Lung (tissue), 17 donors: ENCODE measurements at places on chromosomes 5 and 9. TPM values are rescaled to one million over a fixed set of nuclear protein-coding genes. Genes with fewer than 3 reads are reported as not detected.
A peak's percentile ranks its signal among the peaks of the same experiment; 100 is the strongest.

TMEM215 gene
- total RNA-seq: not detected

AKNA gene
- total RNA-seq: 47.4 TPM

ANKRD31 gene
- 0.25 TPM for total RNA-seq

ZNF354C gene
- 3.9 TPM for total RNA-seq

FOXD4L6 gene
- 0.31 TPM for total RNA-seq

DNA sequence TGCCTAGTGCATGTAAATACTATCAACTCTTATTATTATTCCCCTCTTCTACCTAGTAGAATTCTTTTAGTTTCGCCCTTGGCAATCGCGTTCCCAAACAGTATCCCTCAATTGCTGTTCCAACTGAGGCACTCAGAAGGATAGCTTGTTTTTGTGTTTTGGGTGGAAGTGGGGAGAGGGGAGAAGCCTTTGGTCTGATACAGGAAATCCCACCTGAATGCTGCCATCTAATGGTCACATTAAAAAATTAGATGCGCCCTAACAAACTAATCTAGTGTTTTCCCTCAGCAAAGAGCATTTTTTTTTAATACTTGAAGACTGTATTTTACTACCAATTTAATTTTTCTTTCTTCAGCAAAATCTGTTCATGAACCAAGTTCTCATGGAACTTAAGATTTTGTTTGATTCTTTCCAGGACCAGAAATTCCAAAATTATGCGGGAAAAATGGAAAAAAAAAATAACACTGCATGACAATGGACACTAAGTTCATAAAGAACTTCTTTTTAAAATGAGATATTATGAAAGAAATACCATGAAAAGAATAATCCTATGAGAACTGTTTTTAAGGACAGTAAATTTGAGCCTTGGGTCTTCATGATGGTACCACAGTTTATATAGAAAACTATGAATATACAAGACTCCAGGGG is 22.2 kb upstream of the GLDC start:
- H3K4me3 ChIP-seq: no peak overlapping the region
- DNase-seq: peak; percentile 40
- no peaks in the 10 kb centered on the region for H3K4me1 ChIP-seq
- H3K27me3 ChIP-seq: no peaks in the 10 kb centered on the region

GRCh38 chr5:138623053-138623452 is 47.9 kb upstream of the HSPA9 start:
- no peaks in the 10 kb centered on the region for H3K27me3 ChIP-seq
- no peak for DNase-seq
- no peaks in the 10 kb centered on the region for H3K4me1 ChIP-seq
- H3K36me3 ChIP-seq: no peaks in the 10 kb centered on the region
- no peak overlapping the region for H3K4me3 ChIP-seq
- no peak overlapping the region for H3K27ac ChIP-seq

- no peak overlapping the region for H3K27ac ChIP-seq
- no peaks in the 10 kb centered on the region for H3K4me1 ChIP-seq
- no peak overlapping the region for H3K4me3 ChIP-seq
- no peaks in the 10 kb centered on the region for H3K36me3 ChIP-seq
- no peaks in the 10 kb centered on the region for H3K27me3 ChIP-seq
Observed at GRCh38 chr5:60323596-60323995, 376.4 kb downstream of the DEPDC1B start.

DNA sequence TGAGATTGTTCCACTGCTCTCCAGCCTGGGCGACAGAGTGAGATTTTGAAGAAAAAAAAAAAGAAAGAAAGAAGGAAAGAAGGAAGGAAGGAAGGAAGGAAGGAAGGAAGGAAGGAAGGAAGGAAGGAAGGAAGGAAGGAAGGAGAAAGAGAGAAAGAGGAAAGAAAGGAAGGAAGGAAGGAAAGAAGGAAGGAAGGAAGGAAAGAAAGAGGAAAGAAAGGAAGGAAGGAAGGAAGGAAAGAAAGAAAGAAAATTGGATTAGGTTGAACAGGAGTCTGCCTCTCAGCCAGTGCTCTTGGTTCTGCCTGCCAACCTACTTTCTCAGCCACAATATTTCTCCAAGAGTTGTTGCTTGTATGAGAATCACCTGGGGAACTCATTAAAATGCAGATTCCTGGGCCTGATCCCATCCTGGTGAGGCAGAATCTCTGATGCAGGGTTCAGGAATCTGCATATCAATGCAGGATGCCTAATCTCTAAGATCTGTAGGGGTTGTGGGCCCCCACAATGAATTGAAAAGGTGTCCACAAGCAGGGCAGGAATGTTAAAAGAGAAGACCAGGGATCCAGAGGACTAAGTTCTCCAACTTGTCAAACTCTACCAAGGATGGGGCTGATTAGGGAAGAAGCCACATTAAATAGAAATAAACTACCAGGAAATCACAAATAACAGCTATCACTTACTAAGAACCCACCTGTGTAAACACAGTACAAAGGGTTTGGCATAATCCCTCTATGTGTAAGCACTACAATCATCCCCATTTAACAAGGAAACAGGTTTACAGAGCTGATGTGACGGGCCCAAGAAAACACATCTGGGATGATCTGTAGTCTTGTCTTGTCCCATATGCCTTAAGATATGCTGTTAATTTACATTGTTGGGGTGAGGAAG is 23.4 kb upstream of the GALNT10 start:
- no peak overlapping the region for H3K27ac ChIP-seq
- H3K4me3 ChIP-seq: no peak overlapping the region
- H3K36me3 ChIP-seq: no peaks in the 10 kb centered on the region

GRCh38 chr5:143186623-143187022 is 216.9 kb downstream of the NR3C1 start:
- H3K4me3 ChIP-seq: no peak overlapping the region
- H3K27me3 ChIP-seq: no peaks in the 10 kb centered on the region
- H3K27ac ChIP-seq: no peak overlapping the region
- no peak for DNase-seq

DNA sequence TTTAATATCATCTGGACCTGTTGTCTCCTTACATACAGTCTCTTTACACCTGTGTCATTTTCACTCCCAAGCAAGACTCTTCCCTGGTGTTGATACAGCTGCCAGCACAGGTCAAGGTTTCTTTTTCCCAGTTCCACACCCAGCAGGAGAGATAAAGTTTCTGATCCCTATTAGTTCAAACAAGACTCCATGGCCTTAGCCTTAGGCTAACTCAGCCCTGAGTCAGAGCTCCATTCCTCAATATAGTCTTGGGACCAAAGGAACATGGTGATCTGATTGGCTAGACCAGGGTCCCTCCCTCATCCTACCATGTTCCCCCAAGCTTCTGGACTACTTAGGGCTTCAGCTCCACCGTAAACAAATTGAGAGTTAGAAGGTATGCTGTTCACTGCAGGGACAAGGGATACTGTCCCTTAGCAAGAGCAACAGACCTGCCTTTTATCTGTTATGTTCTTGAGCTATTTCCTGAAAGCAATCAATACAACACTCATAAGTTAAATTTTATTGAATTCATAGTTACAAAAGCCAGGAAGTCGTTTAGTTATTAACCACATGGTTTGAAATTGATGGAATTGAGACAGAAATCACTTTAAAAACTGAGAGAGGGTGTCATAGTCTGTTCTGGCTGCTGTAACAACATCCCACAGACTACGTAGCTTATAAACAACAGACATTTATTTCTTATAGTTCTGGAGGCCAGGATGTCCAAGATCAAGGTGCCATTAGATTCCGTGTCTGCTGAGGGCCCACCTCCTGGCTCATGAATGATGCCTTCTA is 20.5 kb downstream of the SLC1A1 start:
- DNase-seq: no peak
- H3K4me3 ChIP-seq: no peak overlapping the region
- no peaks in the 10 kb centered on the region for H3K36me3 ChIP-seq
- no peak overlapping the region for H3K27ac ChIP-seq
- H3K27me3 ChIP-seq: no peaks in the 10 kb centered on the region
- no peaks in the 10 kb centered on the region for H3K4me1 ChIP-seq

GRCh38 chr9:132753593-132753880 is 83.3 kb downstream of the GTF3C4 start:
- no peaks in the 10 kb centered on the region for H3K27me3 ChIP-seq
- no peak overlapping the region for H3K4me3 ChIP-seq
- H3K4me1 ChIP-seq: no peaks in the 10 kb centered on the region
- H3K36me3 ChIP-seq: no peaks in the 10 kb centered on the region
- no peak overlapping the region for H3K27ac ChIP-seq

GRCh38 chr5:136037001-136037705 is 8.4 kb downstream of the TGFBI start:
- H3K4me3 ChIP-seq: no peak overlapping the region
- H3K27ac ChIP-seq: no peak overlapping the region
- H3K36me3 ChIP-seq: peaks cover 2% of the 10 kb centered on the region
- DNase-seq: no peak

DNA sequence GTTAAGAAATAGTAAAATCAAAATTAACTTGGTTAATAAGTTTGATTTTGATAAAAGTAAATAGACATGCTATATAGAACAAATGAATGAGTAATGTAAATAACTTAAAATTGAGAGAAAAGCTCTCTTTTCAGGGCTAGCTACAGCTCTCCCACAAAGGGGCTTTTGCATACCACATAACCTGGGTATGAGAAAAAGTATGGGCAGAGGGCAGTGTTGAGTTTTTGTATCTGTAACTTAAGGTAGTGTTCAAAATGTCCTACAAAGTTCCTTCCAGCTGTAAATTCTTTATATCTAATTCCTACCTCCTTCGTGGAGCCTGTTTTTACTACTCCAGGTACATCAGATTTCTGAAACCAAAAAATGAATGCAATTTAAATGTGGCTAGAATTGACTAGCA is 18.9 kb upstream of the TTC33 start:
- H3K36me3 ChIP-seq: peaks cover 10% of the 10 kb centered on the region
- no peak overlapping the region for H3K4me3 ChIP-seq
- DNase-seq: no peak
- H3K4me1 ChIP-seq: no peaks in the 10 kb centered on the region
- no peaks in the 10 kb centered on the region for H3K27me3 ChIP-seq

DNA sequence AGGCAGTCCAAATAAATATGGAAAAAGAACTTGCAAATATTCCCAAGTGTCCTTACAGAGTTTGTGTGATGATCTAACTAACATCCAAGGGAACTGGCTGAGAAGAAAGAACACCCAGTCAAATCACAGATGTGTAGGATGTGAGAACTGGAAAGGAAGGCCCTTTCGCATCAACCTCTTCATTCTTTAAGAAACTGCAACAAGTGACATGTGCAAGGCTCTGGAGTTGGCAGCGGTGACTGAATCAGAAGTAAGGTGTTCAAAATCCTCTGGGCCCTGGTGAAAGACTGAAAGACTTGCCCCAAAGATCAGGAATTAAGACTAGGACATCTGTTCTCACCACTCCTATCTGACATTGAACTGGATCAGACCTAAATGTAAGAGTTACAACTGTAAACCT is 88.7 kb downstream of the RAPGEF1 start:
- H3K4me3 ChIP-seq: no peak overlapping the region
- H3K27me3 ChIP-seq: no peaks in the 10 kb centered on the region
- H3K36me3 ChIP-seq: peaks cover 7% of the 10 kb centered on the region
- no peak overlapping the region for H3K27ac ChIP-seq
- peaks cover 4% of the 10 kb centered on the region for H3K4me1 ChIP-seq

- no peaks in the 10 kb centered on the region for H3K4me1 ChIP-seq
- DNase-seq: no peak
- no peaks in the 10 kb centered on the region for H3K27me3 ChIP-seq
- H3K4me3 ChIP-seq: no peak overlapping the region
Observed at GRCh38 chr5:53403291-53403690, 77.1 kb upstream of the FST start.

DNA sequence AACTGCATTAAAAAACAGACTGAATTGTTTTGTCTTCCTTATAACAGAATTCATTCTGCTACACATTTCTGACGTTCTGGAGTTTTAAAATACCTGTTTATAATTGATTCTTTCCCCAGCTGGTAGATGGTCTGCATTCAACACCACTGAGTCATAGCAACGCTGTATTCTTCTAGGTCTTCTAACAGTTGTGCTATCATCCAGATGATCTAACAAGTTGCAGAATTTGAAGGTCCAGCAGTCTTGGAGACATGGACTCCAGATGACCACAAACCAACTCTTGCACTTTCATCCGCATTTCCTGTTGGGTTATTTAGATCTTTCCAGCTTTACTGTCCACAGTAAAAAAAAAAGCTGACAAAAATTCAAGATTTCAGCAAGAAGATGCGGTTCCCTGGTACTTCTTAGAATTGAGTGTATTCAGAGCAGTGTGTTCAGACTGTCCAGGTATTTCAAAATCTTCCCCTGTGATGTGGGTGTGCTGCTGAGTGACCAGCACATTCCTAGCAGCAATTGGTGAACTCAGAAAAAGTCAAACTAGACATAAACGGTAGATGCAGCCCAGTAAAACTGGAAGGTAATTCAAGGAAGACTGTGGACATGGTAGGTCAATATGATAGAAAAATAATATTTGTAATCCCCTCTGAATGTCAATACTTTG is 50.2 kb downstream of the CSNK1A1 start:
- peaks cover 46% of the 10 kb centered on the region for H3K36me3 ChIP-seq
- DNase-seq: no peak
- no peaks in the 10 kb centered on the region for H3K27me3 ChIP-seq

GRCh38 chr5:52665559-52665958 is 122.2 kb upstream of the ITGA1 start:
- DNase-seq: peak; percentile 60
- no peaks in the 10 kb centered on the region for H3K36me3 ChIP-seq
- no peak overlapping the region for H3K27ac ChIP-seq
- H3K27me3 ChIP-seq: no peaks in the 10 kb centered on the region

- peaks cover 11% of the 10 kb centered on the region for H3K4me1 ChIP-seq
- peaks cover 4% of the 10 kb centered on the region for H3K27me3 ChIP-seq
Observed at GRCh38 chr9:94638335-94639060, 820 bp downstream of the FBP1 start.

DNA sequence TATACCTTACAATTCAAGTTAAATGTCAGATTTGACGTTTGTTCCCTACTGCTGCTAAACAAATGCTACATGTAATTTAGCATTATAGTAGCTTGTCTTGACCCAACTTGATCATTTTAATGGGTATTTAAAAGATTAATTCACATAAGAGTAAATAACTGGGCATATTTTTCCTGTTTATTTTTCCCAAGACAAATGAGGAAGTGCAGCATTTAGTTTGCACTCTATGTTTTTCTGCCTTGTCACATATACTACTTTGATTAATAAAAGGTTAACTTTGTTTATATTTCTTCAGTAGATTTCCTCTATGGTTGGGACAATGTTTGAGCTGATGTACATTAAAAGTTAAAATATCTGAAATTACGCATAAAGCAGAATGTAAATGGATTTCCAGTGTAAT is 641.8 kb downstream of the PRR16 start:
- no peak overlapping the region for H3K27ac ChIP-seq
- no peaks in the 10 kb centered on the region for H3K27me3 ChIP-seq
- no peak overlapping the region for H3K4me3 ChIP-seq
- H3K36me3 ChIP-seq: no peaks in the 10 kb centered on the region

DNA sequence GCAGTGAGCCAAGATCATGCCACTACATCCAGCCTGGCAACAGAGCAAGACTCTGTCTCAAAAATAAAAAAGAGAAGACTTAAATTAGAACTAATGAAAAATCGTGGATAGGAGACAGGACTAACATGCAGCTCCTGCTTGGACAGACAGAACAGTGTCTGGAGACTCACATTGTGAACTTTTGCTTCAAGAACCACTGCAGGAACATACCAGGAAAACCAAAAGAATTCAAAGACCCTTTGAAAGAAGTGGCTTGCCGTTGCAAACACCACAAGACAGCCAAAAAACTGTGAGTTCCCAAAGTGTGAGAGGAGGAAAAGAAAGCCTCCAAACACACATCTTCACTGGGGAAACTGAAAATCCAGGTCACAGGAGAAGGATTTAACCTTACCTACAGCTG is 48.8 kb upstream of the SNAPC3 start:
- DNase-seq: peak; percentile 46
- peaks cover 65% of the 10 kb centered on the region for H3K4me1 ChIP-seq
- H3K27me3 ChIP-seq: no peaks in the 10 kb centered on the region
- H3K4me3 ChIP-seq: no peak overlapping the region
- no peak overlapping the region for H3K27ac ChIP-seq
- H3K36me3 ChIP-seq: no peaks in the 10 kb centered on the region
